T-helper 2 cell (primary cell): ENCODE measurements at places on chromosomes 2 and 18.

GRCh38 chr2:6824962-6825361 is 40.7 kb downstream of the CMPK2 start:
- DNase-seq, result no peak

- DNase-seq, result no peak
Measured at GRCh38 chr2:191349990-191350389, 104.8 kb downstream of the MYO1B start.

- DNase-seq, result no peak
Measured at GRCh38 chr2:233814056-233814835, 36.1 kb downstream of the MROH2A start.

DNA sequence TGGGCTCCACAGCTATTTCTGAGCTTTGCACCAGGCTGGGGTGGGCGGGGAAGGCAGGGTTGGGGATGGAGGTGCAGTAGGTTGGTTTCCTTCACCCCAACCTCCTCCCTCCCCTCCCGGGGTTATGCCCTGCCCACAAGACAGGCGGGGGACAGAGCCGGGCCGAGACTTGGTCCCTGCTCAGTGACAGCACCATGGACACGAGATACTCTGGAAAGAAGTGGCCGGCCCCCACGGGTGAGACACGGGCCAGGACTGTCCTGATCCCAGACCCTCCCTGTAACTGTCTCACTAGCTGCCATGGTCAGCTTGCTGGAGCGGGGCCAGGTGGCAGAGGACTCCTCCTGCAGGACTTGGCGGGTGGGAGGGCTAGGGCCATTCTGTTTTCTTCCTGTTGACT is 59.7 kb downstream of the DYSF start:
- DNase-seq, result no peak

DNA sequence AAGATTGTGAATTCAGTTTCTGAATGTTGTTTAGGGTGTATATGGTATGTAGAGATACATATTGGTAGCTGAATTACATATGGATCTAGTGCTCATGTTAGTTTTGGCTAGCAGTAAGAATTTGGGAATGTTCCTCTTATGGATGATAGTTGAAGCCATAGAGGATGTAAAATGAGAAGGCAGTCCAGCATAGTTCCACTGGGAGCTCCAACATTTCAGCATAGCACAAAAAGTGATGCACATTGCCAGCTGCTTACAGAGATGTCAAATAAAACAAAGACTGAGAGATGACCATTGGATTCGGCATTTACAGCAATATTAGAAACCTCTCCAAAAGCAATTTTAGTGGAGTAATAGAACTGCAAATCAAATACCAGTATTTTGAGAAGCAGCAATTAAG is 77.4 kb downstream of the EML4 start:
- no peak for DNase-seq

- DNase-seq, result no peak
Measured at GRCh38 chr2:167869200-167869599, 378.2 kb downstream of the STK39 start.

GRCh38 chr2:219611306-219611705 is 13.6 kb downstream of the STK11IP start:
- no peak for DNase-seq

DNA sequence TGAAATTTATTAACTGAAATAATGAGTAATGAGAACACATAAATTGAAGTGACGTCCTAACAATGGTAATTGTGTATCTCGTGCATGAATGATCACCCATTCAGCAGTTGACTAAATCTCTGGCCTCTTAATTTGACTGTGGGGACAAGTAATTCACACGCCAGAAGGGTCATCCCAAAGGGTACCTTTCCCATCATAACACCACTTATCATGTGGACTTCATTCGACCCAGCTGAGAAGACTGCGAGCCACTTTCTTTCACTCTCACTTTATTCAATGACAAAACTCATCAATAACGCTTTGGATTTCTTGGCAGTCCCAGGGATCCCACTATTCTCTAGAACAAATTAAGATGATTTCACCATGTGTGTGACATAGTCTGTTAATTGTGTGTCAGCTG is 62.7 kb upstream of the LYPD1 start:
- no peak for DNase-seq

DNA sequence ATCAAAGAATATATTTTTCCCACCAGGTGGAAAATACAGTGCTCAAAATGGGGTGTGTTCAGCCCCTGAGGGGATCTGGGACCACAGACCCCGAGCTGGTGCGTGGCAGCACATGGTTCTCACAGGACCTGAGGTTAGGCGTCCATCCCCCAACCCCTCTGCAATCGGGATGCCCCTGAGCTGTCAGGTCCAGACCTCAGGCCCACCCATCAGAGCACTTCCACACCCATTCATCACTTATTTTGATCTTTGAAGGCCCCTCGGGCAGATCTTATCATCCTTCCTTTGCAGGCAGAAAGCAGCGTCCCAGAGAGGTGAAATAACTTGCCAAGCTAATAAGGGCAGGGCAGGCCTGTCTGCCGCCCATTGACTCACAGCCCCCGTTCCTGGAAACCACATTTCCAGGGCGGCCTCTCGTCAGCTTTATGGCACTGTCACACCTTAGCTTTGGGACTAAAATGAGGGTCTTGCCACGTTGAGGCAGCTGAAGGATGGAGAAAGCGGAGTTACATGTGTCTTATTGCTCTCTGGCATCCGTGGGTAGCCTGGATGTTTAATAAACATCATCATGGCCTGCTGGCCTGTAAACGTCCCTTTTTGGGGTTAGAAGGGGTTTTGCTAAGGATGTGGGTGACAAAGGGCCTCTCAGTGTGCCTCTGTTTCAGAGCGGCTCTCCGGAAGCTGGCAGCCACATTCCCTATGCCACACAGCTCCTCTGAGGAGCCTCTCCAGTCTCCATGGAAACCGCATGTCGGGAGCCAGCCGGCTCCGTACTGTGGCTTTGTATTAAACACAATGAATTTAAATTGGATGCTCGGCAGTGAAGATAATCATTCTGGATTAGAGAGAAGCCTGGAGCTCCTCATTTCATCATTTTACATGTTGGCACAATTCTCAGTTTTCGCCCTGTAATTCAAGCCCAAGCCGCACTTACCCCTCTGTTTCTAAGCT is 58.3 kb upstream of the MAPRE3 start:
- DNase-seq, result no peak

GRCh38 chr2:239321596-239322415 is 79.0 kb downstream of the HDAC4 start:
- DNase-seq, result no peak

GRCh38 chr2:54503192-54503591 is 47.1 kb downstream of the SPTBN1 start:
- no peak for DNase-seq

- DNase-seq, result no peak
Measured at GRCh38 chr2:236354056-236354940, 90.1 kb upstream of the ASB18 start.
